ENCODE measurements at places on chromosomes 12 and 14.

- DNase-seq, result no peak
These were observed 634.1 kb downstream of the FSCB start for GRCh38 chr14:43872752-43873655.

DNA sequence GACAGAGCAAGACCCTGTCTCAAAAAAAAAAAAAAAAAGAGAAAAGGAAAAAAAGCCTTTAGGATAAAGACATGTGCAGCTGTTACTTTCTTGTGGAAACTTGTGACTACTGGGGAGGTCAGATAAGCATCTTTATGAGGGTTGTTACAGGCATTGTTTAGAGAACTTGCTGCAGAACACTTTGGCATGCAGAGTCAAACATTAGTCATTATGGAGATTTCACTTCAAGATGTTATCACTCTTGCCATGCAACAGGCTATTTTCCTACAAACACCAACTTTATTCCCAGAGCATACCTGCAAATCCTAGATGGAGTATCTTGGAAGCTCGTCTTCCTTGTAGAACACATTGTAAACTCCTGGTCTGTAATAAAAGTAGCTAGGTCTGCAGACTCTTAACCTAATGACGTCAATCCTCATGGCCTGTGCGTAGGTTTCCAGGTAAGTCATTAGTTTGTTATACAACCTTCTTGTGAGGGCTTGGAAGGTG is 36.3 kb upstream of the WDR89 start:
- no peak for DNase-seq

DNA sequence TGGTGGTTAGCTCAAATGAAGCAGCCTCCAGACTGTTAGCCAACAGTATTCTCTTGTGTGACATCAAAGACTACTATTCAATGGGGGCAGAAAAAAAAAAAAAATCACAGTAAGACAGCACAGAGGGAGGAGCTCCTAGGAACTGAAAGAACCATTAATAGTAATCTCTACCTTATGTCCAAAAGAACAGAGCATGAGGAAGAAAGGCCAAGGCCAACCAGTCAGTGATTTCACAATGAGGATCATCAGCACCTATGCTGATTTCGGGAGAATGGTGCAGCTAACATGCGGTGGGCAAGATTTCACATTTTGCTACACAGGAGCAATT is 66.3 kb upstream of the SOX5 start:
- DNase-seq, result no peak

GRCh38 chr12:124537525-124538193 is 29.8 kb downstream of the NCOR2 start:
- no peak for DNase-seq

DNA sequence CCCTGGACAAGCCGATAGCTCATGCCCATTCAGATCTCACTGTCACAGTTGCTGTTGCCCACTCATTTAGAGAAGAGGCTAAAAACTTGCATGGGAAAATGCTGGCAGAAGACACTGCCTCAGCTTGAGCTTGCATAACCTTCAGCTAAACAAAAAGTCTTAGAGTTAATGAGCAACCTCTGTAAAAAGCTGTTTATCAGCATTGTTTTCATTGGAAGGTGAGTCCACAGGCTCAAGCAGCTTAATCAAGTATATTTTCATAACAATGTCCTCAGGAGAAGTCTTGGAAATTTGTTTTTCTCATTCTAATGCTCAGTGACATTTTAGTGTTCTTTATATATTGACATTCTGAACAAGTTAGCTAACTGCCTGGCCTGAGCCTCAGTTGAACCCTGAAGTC is 872.9 kb downstream of the TMTC2 start:
- no peak for DNase-seq

DNA sequence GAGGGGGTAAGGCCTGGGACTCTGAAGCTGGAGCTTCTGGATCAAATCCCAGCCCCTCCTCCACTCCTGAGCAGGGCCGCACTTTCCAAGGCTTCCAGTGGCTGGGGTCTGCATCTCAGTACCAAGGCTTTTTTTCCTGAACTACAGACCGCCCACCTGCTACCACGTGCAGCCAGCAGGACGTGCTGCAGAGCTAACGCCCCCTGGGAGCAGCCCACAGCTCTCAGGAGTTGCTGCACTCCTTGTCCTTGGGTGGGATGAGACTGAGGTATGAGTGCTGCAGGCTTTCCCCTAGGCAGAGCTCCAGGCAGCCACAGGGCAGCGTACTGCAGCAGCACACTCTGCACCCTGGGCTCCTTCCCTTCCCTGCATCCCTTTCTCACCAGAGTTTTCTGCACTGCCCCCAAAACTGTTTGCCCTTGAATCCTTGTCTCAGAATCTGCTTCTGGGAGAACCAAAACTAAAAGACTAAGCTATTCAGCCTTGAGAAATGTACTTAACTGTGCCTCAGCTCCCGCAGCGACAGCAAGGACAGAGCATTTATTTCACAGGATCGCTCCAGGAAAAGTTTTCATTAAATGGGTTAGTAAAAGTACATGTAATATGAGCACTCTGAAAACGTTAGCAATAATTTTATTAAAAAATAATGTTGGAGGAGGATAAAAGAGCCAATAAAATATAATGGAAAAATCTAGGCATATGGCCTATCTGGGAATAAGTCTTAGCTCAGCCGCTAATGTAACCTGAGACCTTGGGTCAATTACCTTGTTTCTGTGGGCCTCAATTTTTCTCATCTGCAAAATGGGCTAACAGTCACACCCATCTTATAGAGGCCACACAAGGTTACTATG is 25.5 kb downstream of the RBM19 start:
- DNase-seq, result no peak

DNA sequence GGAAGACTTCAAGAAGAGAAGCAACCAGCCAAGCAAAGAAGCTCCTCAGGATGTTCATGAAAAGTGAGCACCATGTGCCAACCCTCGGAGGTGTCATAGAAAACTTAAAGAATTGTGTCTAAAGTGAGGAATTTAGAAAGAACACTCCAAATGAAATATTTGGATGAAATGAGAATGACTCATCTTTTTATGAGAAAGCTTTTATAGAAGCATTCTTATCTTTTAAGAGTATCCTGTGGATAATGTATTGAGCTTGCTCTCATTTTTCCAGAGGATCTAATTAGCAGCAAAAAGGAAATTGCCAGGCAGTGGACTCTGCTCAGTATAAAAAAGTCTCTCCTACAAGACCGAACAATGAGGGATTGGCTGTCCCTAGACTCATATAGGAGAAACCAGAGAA is 454.9 kb downstream of the LRIG3 start:
- no peak for DNase-seq

- no peak for DNase-seq
These were observed 9.4 kb downstream of the EP400 start for GRCh38 chr12:131959116-131959515.

GRCh38 chr12:50661300-50662115 is 102.4 kb upstream of the ATF1 start:
- DNase-seq, result no peak

GRCh38 chr14:102419276-102419675 is 56.5 kb downstream of the TECPR2 start:
- DNase-seq, result no peak

DNA sequence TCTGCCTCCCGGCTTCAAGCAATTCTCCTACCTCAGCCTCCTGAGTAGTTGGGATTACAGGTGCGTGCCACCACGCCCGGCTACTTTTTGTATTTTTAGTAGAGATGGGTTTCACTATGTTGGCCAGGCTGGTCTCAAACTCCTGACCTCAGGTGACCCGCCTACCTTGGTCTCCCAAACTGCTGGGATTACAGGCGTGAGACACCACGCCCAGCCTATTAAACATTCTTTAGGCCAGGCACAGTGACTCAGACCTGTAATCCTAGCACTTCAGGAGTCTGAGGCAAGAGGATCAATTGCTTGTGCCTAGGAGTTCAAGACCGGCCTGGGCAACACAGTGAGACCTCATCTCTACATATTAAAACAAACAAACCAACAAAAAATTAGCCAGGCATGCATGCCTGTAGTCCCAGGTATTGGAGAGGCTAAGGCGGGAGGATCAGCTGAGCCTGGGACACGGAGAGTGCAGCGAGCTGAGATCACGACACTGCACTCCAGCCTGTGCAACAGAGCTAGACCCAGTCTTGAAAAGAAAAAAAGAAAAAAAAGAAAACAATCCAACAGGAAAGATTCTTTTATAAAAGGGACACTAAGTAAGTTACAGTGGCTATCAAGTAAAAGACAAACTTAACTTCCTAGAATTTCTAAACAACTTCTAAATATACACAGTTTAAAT is 70.2 kb downstream of the HECTD1 start:
- no peak for DNase-seq

DNA sequence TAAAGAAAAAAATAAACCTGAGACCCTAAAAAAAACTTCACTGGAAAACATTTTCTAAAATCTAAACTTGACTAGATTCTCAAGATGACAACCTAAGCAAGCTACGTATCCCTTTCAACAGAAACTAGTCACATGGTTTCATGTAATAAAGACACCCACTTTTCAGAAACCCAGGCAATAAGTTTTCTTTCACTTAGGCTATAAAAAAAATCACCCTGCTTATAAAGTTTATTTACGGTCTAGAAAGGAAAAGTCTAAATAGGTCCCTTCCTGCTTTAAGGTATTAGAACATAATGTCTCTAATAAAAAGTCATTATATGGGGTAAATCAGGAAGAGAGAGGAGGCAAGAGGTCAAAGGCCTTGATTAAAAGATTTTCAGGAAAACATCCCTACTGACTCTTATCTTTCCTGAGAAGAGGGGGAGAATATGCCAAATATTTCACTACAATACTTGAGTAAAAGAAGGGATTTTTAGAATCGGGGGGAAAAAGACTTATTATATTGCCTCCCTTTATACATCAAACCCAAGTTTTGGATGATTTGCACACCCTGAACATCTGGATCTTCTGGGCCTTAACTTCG is 9.5 kb downstream of the CLIP1 start:
- no peak for DNase-seq

DNA sequence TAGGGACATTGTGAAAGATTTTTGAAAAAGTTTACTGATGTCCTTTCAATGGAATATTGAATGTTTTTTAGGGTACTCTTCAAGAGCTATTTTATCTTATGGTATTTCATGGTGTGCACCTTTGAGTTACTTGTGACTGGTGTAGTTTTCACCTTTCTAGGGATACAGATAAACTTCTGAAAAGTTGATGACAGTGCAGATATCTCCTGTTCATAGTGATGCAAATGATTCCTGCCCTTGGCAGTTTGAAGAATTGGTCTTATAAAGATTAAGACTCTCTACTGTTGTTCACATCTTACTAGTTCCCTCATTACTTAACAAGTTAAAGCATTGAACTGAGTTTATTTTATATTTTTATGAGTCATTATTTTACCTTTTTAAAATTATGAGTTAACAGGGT is 408.9 kb downstream of the TRHDE start:
- DNase-seq, result no peak

- no peak for DNase-seq
These were observed 6.7 kb downstream of the C12orf54 start for GRCh38 chr12:48489012-48489411.

DNA sequence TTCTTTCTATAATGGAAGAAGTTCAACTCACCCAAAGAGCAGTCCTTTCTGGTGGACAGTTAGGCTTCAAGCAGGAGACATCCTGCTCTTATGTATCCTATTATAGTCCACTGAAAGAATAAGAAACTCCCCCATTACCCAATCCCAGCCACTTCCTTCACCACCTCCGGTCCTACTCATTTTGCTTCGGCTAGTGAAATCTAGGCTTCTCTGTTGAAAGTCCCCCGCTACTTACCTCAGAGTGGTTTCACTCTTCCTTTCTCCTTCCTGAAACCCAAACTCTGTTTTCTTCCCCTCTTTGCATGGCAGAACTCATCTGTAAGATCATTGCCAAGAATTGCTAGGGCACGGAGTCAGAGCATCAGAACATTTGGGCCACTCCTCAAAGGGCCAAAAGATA is at the start of gene GPR84:
GPR84 (minus strand) TSS at position 74 of the 400 bp plus-strand sequence. CDS start 635 bp downstream, outside the sequence.
- DNase-seq, result no peak

- no peak for DNase-seq
These were observed 391.8 kb downstream of the BMP4 start for GRCh38 chr14:53564870-53565269.

DNA sequence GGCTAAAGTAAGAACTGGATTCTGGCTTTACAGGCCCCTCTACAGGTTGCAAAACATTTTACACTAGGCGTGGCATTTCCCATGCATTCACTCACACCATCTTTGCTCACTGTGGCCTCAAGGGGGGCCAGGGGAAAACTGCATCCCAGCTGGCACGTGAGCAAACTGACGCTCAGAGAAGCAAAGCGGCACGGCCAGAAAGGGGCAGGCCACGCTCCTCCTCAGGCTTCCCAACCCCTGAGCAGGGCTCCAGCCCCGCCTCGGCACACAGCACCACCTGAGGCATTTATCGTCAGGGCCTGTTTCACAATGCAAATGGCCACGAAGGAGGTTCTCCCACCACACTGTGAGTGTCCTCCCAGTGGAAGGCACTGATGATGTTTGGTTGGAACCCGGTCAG is 90.8 kb downstream of the BCL11B start:
- no peak for DNase-seq

DNA sequence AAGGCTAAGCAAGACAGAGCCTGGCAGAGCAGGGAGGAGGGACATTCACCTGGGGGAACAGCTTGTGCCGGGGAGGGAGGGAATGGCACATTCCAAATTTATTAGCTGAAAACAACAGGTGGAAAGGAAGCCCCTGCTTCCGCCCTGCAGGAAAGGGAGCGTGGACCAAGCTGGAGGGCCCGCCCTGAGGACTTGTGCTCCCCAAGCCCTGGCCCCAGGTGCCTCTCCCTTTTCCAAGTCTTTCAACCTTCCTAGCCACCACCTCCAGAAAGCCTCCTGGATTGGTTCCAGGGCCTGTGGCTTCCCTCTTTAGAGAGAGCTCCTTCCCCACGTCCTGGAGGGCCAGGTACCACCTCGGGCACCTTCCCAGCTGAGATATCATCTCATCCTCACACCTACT is 2.7 kb downstream of the DEGS2 start:
- no peak for DNase-seq

GRCh38 chr14:34212172-34212929 is 249.7 kb downstream of the SPTSSA start:
- DNase-seq, result no peak

GRCh38 chr12:3571323-3571722 is 80.3 kb downstream of the PRMT8 start:
- DNase-seq, result no peak

DNA sequence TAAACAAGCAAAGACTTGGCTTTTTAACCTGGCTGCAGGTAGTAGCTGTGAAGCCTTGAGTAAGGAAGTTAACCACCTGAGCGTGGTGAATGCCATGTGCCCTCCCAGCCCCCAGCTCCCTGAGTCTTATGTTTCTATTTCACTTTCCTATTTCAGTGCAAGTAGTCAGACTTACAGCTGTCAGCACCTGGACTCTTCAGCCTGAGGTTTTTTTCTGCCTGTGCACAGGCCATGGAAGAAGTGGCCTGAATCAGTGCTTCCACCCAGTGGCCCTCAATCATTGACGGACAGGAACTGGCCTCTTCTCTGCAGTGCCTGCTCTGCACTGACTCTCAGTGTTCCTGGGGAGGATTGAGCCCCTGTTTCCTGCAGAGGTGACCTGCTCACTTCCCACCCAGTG is 796.4 kb downstream of the MED13L start:
- DNase-seq, result no peak

Data from stimulated activated CD4-positive, alpha-beta T cell treated with anti-CD3 and anti-CD28 coated beads, Interleukin-2, amount 100 ng/mL, for 4 hours (primary cell).